ENCODE measurements at places on chromosomes 11 and 22. TPM values are rescaled to one million over a fixed set of nuclear protein-coding genes. Genes with fewer than 3 reads are reported as not detected.
A peak's percentile ranks its signal among the peaks of the same experiment; 100 is the strongest.

DNA sequence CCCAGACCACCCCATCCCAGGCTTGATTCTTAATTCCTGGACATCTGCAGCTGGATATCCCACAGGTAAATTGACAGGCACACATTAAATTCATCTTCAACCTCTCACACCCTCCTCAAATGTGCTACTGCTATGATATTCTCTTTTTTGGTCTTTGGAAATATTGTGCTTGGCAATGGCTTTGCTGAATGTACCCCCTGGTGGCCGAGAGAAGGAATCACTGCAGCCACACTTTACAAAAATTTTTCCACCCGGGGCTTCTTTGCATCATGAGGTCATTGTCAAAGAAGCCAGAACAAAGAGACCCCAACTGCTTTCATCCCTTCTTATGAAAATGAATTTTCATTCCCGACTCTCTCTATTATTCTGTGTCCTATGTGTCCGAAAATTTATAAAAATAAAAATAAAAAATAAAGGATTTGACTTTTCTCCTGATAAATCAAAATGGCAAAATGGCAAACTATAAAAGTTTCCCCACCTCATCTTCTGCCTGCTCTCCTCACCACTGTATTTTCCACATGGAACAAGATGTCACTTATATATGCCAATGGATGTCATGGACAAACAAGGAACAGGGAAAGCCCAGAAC is 15.0 kb upstream of the CYB5R2 start:
- DNase-seq: no peak

DNA sequence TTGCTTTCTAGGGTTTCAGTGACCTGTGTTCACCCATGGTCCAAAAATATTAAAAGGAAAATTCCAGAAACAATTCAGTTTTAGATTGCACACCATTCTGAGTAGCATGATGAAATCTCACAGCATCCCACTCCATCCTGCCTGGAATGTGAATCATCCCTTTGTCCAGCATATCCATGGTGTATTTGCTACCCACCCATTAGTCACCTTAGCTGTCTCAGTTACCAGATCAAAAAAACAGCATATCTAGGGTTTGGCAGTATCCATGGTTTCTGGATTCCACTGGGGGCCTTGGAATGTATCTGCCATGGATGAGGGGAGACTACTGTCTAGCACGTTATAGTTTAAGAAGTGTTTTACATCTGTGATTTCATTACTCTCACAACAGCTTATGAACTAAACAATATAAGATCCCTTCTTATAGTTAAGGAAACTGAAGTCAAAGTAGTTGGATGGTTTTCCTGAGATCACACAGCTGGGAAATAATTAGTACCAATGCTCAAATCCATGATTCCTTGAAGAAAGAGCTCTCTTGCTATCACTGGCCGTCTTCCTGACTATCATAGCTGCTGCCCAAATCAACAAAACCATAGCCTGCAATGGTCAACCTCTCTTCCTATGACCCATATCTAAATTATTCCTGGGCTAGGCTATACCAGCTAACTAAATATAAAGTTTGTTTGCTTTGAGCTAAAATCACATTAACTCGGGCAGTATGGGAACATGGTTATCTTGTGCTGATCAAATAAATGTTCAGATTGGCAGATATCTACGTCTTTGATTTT is 122.6 kb downstream of the MICAL2 start:
- DNase-seq: no peak

CRYBB2 gene
- total RNA-seq: not detected

TUBA8 gene
- total RNA-seq: 2.0 TPM

DNA sequence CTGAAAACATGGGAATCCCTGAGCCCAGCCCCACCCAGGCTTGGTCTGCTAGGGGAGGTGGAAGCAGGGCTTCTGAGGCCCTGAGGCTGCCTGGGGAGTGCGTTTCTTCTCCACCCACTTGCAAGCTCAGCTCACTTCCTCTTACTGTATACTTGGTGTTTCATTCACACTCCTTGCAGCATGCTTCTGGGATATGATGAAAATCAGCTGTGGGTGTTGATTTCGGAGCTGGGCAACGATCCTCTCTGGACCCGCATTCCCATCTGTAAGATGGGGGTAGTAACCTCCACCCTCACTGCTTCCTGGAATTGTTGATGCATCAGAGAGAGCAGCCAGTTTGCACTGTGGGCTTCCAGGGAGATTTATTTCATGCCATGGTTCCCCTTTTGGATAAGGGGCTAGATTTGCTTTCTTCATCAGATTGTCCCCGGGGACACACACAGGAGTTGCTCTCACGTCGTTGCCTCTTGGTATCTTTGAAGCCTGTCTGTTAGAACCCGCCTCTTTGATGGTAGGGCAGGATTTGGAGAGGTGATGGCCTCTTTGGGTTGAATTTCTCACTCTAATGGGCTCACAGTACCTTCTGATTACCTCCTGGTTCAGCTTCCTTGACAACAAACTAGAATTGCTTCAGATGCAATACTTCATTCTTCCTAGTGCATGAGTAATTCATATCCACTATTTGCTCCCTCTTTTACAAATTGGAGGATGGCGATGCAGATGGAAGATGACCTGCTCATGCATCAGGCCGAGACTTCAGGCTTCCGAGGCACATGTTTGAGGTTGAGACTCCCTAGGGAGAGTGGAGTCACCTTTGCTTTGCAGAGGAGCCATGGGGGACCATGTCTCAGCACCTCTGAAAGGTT is 40.4 kb downstream of the BCR start:
- peak; percentile 58 for DNase-seq

- no peak for DNase-seq
These were observed 8.2 kb upstream of the PARVG start for GRCh38 chr22:44172370-44173108.
